ENCODE measurements at places on chromosomes 3 and 15.
A peak's percentile ranks its signal among the peaks of the same experiment; 100 is the strongest.

DNA sequence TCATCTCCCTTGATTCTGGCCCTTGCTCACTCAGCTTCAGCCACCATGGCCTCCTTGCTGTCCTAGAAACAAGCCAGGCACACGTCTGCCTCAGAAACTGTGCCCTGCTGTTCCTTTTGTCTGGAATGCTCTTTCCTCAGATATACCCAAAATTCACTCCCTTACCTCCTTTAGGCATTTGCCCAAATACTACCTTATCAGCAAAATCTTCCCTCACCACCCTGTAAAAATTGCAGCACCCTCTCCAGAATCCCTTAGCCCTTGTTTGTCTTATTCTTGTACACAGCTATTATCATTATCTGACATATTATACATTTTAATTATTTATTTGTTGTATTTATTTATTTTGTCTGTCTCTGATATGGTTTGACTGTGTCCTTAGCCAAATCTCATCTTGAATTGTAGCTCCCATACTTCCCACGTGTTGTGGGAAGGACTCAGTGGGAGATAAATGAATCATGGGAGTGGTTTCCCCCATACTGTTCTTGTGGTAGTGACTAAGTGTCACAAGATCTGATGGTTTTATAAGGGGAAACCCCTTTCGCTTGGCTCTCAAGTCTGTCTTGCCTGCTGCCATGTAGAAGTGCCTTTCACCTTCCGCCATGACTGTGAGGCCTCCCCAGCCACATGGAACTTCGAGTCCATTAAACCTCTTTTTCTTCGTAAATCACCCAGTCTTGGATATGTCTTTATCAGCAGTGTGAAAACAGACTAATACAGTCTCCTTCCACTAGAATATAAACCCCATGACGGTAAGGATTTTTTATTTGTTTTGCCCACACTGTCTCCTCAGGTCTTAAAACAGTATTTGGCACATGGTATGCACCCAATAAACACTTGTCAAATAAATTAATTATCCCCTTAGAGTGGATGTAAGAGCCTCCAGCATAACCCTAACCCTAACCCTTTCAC lies 60.0 kb upstream of the STT3B start:
- DNase-seq: no peak

DNA sequence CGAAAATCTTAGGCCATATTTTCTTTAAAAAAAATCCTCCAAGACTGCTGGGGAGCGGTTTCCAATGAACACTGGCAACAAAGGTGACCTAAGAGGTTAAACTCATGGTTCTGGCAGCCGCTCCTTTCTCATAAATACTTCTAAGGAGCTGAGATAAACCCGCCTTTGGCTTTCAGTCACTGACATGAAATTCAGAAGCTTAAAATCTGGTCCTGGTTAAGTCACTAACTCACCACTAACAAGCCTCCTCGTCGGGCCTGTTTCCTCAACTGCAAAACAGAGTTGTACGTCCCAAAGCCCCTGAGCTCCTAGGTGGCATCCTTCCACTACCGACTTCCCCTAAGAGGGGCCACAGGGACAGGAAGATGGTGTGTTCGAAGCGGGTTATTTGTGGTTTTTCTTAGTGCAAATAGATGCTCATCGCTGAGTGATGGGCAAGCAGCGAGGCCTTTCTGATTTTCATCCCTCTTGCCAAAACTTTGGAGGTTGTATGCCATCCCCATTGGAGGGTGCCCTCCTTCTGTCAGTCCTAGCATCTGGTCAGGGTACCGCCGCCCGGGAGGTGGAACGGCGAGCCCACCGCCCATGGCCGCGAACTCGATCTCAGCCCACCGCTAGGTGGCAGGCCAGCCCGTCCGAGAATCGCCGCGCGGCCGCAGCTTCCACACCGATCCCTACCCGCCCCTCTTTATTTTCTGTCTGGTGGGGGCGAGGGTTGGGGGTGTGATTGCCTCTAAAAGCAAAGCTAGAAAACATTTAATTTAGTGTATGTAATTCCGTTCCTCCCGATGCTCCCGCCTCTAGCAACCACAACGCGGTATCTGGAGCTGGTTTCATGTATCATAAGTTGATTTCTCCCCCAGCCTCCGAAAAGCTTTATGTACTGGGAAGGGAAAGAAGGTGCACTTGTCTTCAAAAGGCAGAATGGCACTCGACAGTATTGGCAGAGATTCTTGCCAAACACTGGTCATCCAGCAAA lies 4.6 kb downstream of the BCL6 start:
- peak; percentile 76 for DNase-seq

- DNase-seq: no peak
These were observed 139.5 kb upstream of the HACD2 start for GRCh38 chr3:123724306-123724705.

DNA sequence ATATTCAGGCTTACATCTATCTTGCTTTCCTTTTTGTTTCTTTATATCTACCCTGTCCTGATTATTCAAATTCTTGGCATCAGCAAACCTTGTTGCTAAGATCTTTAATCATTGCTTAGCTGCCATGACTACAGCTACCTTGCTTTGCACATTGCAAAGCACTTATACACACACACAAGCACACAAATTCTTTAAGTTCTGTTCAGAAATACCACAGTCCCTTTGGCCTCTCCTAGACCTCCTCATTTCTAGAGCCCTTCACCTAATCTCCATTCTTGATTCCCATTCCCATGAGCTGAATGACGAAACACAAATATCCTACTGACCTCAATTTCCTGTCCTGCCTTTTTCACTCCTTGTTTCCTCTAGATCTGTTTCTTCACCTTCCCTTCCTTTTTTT lies 409.6 kb downstream of the UNC13C start:
- DNase-seq: no peak

GRCh38 chr3:9452417-9452816 lies 55.0 kb downstream of the SETD5 start:
- DNase-seq: no peak

DNA sequence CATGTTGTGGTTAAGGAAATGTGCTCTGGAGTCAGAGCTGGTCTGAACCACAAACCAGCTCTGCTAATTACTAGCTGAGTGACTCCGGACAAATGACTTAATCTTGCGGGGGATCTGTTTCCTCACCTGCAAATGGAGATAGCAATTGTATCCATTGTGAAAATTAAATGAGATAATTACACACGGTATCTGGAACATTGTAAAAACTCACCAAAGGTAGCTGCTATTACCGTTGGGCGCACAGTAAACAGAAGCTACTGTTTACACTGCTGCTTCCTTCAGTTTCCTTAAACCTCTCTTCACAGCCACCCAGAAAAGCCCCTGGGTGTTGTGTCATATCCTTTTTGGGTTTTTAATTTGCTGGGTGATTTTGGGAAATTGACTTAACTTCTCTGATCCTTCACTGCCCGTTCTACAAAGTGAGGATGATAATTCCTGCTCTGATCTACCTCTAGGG lies 107.8 kb downstream of the MEGF11 start:
- no peak for DNase-seq

DNA sequence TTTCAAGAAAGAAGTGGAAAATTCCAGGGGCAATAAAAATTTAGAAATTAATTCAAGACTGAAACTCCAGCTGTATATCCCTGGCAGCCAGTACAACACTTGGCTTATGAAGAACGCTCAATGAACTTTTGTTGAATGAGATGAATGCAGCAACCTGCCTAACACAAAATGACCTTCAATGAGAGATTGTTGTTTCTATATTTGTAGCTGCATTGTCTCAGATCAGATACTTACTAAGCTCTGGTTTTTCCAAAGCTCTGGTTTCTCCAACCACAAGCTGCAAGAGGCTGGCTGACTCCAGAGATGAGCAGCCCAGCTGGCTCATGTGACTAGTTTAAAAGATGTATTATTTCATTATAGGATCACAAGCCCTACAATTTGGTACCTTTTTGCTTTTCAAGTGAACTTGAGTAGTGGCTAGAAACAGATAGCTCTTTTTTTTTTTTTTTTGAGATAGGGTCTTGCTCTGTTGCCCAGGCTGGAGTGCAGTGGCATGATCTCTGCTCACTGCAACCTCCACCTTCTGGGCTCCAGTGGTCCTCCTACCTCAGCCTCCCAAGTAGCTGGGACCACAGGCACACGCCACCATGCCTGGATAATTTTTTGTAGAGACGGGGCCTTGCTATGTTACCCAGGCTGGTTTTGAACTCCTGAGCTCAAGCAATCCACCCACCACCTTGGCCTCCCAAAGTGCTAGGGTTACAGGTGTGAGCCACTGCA lies 57.4 kb downstream of the UMPS start:
- DNase-seq: no peak

- no peak for DNase-seq
These were observed 6.1 kb downstream of the GRAMD1C start for GRCh38 chr3:113844622-113845222.

GRCh38 chr3:177561769-177562392 lies 364.6 kb upstream of the TBL1XR1 start:
- DNase-seq: no peak

DNA sequence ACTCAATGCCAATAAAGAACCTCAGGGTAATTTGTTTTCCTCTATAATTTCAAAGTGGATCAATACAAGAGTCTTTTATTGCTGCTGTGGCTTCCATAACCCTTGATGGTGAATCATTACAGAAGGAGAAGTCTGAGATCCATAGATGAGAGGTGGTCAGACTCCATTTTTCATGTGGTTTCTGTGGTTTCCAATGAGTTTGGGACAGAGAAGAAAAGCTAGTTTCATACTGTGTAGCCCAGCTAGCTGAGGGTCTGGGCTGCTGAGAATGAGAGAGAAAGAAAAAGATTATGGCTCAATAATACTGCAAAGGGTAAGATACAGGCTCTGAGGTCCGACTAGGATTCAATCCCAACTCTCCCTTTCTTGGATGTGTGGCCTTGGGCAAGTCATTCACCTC lies 180.6 kb upstream of the LRRN1 start:
- DNase-seq: no peak

DNA sequence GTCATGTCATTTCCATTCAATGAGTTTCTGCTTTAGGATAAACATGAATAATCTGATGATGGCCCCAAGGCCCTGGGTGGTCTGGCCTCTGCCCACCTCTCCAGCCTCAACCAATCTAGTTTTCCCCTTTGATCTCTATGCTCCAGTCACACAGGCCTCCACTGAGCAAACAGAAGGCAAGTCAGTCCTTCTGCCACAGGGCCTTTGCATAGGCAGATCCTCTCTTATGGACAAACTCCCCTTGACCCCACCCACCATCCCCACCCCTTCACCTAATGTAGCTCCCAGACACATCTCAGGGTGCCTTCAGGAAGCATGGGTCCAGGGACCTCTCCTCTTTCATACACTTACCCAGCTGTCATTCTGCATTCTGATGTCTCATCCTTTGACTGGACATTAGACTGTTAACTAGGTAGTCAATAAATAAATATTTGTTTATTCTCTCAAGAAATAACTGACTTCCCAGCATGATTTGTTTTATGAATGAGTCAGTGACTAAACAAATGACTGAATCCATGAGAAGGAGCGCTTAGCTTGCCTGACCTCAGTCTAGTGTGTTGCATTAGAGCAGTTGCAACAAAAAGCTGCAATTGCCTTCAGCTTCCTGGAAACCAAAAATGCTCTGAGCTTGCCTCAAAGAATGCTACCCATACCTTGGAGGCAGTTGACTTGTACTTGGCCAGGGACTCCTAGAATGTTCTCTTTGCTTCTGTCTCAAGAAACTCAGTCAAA lies 386.6 kb upstream of the WNT5A start:
- no peak for DNase-seq

DNA sequence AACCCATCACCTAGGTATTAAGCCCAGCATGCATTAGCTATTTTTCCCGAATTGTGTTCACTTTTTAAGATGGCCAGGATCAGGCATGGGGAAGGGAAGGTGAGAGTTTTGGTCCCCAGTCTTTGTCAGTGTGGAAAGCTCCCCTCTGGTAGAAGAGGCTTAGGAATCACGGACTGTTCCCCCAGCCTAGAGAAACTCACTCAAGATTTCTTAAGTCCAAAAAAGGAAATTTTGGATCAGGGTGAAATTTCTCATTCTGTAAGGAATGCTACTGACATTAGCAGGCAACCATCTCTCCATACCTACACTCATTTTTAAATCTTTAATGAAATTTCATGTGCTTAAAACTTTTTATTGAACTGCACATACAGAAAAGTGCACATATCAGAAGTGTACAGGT lies 70.3 kb upstream of the GALNT15 start:
- DNase-seq: no peak

DNA sequence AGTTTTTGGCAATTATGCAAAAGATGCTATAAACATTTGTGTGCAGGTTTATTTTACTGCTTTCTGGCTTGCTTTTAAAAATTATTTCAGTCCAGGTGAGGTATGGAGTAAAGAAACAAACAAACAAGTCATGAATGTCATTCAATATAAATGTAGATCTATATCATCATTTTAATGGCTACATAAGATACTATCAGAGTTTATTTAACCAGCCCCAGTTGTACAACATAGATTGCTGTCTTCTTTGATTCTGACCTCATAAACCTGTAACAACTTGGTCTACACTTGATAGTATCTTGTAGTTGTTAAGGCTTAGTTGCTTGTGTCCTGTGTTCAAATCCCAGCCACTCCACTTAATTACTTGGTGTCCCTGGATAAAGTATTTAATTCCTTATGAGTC lies 46.0 kb upstream of the RNU6-1 start:
- DNase-seq: no peak

DNA sequence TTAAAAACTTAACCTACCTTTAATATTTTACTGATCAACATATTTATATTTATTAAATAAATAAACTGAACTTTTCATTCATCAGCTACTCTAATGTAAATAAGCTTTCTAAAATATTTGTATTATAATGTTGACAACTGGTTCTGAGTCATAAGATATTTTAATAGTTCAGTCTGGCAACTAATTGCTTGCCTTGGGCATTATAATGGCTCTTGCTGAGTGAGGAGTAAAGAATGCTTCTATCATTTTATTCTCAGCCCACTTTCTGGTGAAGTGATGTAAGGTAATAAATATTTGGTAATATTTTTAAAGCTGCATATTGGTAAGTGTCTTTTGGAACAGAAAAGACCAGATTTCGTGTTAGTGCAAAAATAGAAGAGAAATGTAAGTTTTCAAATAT lies 81.5 kb downstream of the DIPK2A start:
- DNase-seq: no peak

DNA sequence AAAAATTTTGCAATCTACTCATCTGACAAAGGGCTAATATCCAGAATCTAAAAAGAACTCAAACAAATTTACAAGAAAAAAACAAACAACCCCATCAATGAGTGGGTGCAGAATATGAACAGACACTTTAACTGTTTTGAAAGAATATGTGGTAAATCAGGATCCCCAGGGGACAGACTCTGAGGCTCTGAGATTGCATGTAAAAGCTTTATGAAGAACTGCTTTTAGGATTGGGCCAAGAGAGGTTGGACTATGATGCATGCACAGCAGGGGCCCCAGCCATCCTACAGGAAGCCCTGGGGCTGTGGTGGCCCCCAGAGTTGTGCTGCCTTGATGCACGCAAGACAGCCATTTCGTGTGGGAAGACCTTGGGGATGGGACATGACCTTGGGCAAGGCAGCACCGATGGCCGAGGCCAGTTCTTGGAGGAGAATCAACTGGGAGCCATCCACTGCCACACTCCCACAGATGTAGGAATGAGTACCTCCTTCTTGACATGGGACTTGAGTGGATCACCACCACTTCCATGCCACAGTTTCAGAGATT lies 298.1 kb upstream of the THBS1 start:
- DNase-seq: no peak

- DNase-seq: no peak
These were observed 36.5 kb downstream of the ITGB5 start for GRCh38 chr3:124850633-124851032.

Data from liver (tissue), 10 donors.